ENCODE measurements at places on chromosomes 7 and 10.

DNA sequence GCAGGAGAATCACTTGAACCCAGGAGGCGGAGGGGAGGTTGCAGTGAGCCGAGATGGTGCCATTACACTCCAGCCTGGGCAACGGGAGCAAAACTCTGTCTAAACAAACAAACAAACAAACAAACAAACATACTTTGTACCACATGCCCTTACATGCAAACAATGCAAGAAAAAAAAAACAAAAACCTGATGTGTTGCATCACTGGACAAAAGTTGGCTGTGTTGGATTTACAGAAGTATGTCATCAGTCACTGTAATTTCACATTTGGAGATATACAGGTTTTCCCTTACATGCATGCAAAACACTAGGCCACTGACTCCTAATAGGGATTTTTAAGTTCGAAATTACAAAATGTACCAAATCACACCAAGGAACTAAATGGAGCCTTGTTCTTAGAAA is 138.5 kb downstream of the SRPK2 start:
- no peak for DNase-seq

GRCh38 chr7:74083928-74084721 is 521 bp downstream of the LIMK1 start:
- peak; percentile 26 for DNase-seq

DNA sequence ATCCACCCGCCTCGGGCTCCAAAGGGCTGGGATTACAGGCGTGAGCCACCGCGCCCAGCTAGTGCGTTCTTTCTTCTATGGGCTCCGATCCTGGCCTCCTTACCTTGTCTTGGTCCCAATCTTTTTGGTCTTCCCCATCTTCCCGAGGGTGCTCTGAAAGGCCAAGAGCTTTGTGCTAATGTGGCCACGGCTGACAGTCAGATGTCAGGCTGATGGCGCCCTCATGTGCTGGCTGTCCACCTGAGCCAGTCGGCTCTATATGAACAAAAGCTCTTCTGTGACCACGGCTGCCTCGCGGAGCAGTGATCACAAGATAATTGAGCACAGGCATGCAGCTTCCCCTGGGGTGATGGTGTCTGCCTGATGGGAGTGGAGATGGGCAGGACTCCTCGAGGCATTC is 11.0 kb upstream of the AHCYL2 start:
- no peak for DNase-seq

GRCh38 chr10:132511121-132512051 is 26.2 kb upstream of the INPP5A start:
- no peak for DNase-seq

DNA sequence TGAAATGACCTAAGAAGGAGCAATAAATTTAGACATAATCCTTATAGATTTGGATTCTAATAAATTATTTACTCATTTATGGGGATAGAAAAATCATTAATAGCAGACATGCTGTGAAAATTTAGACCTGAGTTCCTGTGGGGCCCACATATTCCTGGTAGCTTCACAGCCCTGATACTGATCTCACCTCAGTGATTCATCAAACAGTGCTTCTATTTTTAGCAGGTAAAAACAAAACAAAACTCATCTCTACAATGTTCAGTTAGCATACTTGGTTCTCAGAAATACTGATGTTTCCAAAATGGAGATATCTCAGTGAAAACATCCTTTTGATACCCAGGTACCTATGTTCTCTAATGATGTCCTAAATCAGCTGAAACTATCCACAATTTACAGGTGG is 841.1 kb upstream of the SORCS1 start:
- no peak for DNase-seq

GRCh38 chr10:61475449-61475873 is 22.3 kb upstream of the TMEM26 start:
- DNase-seq = no peak

DNA sequence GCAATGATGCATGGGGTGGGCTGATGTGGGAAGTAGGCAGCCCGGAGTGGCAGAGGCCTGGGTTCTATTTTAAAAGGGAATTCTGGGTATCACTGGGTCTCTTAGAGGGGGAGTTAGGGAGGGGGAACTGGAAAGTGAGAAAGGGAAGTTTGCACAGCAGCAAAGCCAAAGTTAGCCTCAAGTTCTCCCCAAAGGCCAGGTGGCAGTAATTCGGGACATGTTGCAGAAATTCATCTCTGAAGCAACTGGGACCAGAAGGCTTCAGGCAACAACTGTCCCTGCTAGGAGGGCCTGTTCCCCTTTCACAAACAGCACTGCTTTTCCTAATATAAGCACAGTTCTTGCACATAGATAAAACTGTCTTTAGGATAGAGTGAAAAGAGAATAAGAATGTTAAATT is 67.4 kb downstream of the NOD1 start:
- no peak for DNase-seq

GRCh38 chr7:151699147-151699927 is 177.6 kb downstream of the PRKAG2 start:
- no peak for DNase-seq

- no peak for DNase-seq
Measured at GRCh38 chr7:49245062-49245461, 320.7 kb downstream of the CDC14C start.

GRCh38 chr10:29176845-29177832 is 111.7 kb upstream of the LYZL1 start:
- no peak for DNase-seq

DNA sequence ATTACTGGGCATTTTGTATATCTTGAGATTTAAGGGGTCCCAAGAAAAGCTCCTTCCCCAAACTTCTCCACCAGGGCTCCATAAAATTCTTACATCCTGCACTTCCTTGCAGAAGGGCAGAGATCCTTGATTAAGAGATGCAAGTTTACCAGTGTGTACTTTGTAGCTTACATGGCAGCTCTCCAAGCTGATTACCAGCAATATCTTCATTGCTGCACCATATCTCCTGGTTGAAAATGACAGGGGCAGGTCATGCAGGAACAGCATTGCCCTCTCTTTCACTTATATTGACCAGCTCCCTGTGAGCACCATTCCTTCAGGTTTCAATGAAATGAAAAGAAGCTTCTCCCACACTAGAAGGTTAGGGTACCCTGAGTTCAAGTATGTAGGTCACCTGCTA is 184.6 kb upstream of the PHYHIPL start:
- DNase-seq = no peak

DNA sequence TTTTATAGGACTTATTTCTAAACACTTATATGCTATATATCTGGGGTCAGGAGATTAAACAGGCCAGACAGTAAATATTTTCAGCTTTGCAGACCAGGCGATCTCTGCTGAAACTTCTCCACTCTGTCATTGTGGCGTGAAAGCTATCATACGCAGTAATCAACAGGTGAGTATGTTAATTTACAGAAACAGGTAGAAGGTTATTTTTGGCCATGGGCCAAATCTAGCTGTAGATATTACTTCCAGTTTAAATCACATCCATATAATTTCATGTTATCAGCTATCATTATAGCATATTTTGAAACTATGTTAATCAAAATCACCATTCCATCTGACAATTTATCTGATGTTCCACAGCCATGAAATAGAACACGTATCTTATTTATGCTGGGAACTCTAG is 67.8 kb downstream of the GPR37 start:
- no peak for DNase-seq

GRCh38 chr10:32317795-32318357 is 29.1 kb downstream of the EPC1 start:
- DNase-seq = no peak

DNA sequence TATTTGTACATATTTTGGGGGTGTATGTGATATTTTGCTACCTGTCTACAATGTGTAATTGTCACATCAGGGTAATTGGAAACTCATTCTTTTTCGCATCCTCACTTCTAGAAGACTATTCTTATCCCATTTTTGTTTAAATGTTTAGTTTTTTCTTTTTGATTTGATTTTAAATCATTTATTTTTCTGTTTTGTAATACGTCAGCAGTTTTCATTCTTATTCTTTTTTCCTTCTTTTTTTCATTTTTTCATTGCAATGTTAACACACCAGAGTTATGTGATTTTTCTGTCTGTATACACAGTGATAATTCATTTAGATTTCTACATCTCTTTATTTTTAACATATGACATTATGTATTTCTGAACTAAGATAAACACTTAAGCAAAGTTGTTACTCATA is 85.5 kb downstream of the SLC13A1 start:
- DNase-seq = no peak

GRCh38 chr10:132478341-132479023 is 59.1 kb upstream of the INPP5A start:
- DNase-seq = no peak

- DNase-seq = no peak
Measured at GRCh38 chr10:13298748-13299436, 972 bp downstream of the PHYH start.

DNA sequence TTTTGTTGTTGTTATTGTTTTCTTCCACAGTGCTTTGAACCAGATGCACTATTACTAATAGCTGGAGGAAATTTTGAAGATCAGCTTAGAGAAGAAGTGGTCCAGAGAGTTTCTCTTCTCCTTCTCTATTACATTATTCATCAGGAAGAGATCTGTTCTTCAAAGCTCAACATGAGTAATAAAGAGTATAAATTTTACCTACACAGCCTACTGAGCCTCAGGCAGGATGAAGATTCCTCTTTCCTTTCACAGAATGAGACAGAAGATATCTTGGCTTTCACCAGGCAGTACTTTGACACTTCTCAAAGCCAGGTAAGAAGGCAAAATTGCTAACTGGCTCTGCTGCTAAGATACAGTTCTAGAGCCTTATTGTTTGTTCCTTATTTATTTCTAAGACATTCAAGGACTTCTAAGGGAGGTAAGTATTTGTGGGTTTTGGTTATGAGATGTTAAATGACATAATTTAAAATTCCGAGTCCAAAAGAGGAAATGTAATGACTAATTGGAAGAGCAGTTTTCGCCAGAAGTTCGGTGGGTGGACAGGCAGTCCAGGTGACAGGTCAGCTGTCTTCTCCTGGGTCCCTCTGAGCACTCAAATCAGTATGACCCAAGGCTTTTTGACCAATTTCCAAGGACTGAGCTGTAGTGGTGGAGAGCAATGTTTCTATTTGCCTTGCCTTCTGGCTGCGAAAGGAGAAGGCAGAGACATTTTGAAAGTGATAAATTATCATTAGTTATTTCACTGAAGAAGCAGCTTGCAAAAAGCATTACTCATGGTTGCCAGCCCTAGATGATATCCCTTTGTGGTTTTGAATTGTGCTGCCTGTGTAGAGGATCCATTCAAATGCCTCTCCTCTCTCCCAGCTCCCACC is 10.1 kb downstream of the SLC39A12 start:
- DNase-seq = no peak

GRCh38 chr10:102065561-102066398 is 631 bp downstream of the HPS6 start:
- DNase-seq = peak; percentile 23

GRCh38 chr10:80468002-80468401 is 13.9 kb downstream of the TSPAN14 start:
- peak; percentile 59 for DNase-seq

GRCh38 chr10:30970760-30971460 is 60.8 kb downstream of the ZNF438 start:
- DNase-seq = no peak

GRCh38 chr7:1748076-1748838 is 78.2 kb downstream of the ELFN1 start:
- DNase-seq = no peak

- no peak for DNase-seq
Measured at GRCh38 chr7:25716421-25716820, 435.6 kb upstream of the NFE2L3 start.

DNA sequence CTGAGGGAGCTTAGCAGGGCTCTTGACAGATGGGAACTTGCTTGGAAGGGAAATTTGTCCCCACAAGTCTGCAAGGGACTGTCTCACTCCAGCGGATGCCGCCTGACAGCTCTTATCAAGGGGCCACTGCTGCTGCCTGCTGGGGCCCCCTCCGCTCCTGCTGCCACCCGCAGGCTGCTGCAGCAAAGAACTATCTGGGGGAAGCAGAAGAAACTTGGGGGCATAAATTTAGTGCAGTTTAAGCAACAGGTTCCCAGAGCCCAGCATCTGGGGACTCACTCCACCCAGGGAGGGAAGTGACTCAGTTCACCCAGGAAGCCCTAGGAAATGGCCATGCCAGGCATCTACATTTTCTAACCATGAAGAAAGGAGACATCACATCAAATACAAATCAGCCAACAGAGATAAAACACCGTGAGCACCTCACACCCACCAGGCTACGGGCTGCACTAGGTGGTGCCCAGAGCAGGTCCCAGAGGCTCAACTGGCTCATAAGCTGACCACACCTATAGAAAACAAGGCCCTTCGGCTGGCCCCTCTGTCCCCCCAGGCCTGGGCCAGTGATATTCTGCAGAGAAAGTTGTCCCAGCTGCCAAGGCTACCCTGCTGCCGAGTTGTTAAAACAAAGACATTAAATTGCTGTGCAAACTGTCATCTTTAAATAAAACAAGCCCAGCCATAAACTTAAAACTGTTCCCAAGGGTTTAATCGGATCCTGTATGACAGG is 3.7 kb downstream of the RGS10 start:
- peak; percentile 42 for DNase-seq

- no peak for DNase-seq
Measured at GRCh38 chr7:100641860-100642533, 645 bp upstream of the TFR2 start.

DNA sequence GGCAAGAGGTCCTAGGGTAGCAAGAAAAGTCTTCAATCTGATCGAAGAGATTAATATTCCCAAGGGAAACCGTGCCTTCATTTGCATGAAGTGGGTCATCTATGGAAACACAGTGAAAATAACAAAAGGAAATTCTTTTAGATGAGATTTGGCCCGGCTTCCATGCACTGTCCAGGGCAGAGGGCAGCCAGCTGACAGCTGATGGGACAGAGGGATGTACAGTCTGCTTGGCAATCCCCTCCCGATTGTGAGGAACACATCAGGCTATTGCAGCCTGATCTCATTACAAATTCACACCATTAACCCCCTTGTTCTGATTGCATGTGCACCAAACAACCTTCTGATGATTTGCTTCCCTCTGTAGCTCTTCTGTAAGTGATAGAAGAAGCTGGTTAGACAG is 105.3 kb downstream of the FRMD4A start:
- DNase-seq = no peak

DNA sequence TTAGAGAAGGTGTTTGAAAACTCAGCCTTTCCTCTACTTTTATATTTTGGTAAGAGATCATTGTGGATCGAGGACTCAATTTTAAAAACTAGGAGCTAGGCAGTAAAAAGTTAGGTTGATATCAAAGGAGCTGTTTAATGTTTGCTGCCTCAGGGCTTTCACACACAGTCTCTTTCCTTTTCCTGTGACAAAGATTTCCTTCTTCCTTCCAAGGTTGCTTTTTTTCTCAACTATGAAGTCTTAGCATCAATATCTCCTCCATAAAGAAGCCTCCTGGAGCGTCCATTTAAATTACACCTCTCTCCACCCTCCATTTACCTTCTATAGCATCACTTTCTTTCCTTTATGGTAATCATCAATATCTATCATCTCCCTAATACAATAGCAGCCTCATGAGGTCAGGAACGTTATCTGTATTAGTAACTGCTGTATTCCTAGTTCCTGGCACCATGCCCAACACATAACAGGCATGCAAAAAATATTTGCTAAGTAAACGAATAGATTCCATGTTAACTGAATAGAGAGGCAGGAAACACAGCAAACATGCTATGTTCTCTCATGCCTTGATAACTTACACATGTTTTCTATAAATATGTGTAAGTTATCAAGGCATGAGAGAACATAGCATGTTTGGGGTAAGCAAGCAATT is 48.5 kb downstream of the GNAT3 start:
- DNase-seq = no peak

All from activated naive CD4-positive, alpha-beta T cell treated with Interleukin-2 at 50 U/mL for 16 hours (primary cell).